Lung (tissue), 17 donors: ENCODE measurements at places on chromosomes 7 and 10. TPM values are rescaled to one million over a fixed set of nuclear protein-coding genes. Genes with fewer than 3 reads are reported as not detected.

GRCh38 chr7:24572997-24573553 lies at the start of gene PALS2:
Gene PALS2, plus strand, starts transcription at chr7:24573452. Its CDS starts 50,216 bp downstream, at chr7:24623668.
- peak; percentile 89 for DNase-seq
- peak within 1 kb of the TSS; percentile 52 for H3K27ac ChIP-seq
- H3K4me1 ChIP-seq: peaks cover 6% of the 10 kb centered on the region
- H3K27me3 ChIP-seq: peaks cover 31% of the 10 kb centered on the region

DNA sequence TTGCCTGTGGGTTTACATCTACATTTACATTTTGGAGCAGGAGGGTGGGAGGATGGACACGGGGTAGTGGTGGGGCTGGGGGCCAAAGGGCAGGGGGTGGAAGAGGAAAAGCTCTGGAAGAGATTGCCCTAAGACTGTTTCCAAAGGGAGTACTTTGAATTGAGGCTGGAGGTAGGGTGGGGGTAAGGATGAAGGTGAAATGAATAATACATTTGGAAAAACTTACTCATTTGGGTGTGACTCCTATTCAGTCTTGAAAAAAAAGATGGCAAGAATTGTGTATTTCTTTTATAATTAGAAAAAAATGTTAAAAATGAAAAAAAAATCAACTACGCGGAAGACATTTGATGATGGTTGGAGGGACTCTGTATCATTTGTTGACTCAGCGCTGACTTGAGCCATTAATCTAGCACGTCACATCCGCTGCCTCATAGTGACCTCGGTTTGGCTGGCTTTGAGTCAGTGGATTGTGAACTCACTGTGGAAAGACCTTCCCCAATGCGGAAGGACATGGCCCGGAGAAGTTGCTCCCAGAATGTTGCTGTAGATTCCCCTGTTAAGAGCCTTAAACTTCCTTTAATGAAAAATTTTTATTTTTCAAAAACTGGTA lies 2.8 kb downstream of the FAM180A start:
- no peaks in the 10 kb centered on the region for H3K27me3 ChIP-seq
- H3K27ac ChIP-seq: no peak overlapping the region
- no peak for DNase-seq
- H3K4me3 ChIP-seq: no peak overlapping the region
- no peaks in the 10 kb centered on the region for H3K36me3 ChIP-seq

GRCh38 chr7:100003711-100004661 lies 11.4 kb upstream of the ZKSCAN1 start:
- no peaks in the 10 kb centered on the region for H3K36me3 ChIP-seq
- H3K4me1 ChIP-seq: peaks cover 6% of the 10 kb centered on the region
- DNase-seq: peak; percentile 67
- peak overlapping the region; percentile 5 for H3K27ac ChIP-seq

GRCh38 chr10:121041906-121042305 lies 190.7 kb downstream of the WDR11 start:
- H3K27ac ChIP-seq: no peak overlapping the region
- H3K4me3 ChIP-seq: no peak overlapping the region
- DNase-seq: no peak
- no peaks in the 10 kb centered on the region for H3K4me1 ChIP-seq
- no peaks in the 10 kb centered on the region for H3K27me3 ChIP-seq
- no peaks in the 10 kb centered on the region for H3K36me3 ChIP-seq

The SPAM1 gene
- total RNA-seq: not detected

The FAM25C gene
- total RNA-seq: not detected

The SUN1 gene
- total RNA-seq: 349 TPM

The SLC16A9 gene
- total RNA-seq: 6.0 TPM

The AGAP9 gene
- total RNA-seq: 8.7 TPM

The AQP1 gene
- 655 TPM for total RNA-seq
